MCF 10A (cell line): ENCODE measurements at places on chromosomes 11 and 22. TPM values are rescaled to one million over a fixed set of nuclear protein-coding genes. Genes with fewer than 3 reads are reported as not detected.

DNA sequence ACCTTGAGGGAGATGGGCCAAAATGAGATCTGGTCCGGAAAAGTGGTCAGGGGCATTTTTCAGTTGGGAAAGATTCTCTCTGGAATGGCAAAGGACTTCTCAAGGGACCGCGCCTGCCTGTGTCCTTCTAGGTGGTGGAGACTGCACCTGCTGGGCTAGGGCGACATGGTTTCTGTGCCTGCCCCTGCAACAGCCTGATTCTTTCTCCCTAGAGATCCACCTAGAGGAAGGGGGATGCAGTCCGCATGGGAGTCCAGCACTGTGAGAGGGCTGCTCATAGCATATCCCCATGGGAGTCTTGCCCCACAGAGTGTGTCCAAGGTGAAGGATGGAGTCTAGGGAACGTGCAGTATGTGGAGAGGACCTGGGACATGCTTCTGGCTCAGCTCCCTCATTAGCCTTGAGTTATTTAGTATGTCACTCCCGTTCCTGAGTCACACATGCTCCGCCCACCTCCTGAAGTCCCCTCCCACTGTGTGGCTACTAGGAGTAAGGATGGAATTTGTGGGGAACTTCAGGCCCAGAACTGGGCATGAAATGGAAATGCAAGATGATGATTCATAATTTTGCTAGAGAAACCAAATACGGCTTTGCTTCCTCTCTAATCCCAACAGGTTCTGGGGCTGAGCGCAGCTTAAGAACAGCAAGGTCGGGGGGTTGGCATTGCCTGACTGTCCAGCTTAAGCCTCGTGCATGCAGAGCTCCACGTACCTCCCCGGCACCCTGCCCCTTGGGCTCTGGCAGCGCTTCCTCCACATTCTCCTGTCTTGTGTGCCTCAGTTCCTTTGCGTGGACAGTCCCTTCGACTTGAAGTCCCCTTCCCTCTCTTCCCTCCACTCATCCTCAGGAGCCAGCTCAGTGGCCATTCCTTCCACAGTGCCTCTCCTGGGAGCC, 35.0 kb downstream of the GRIK4 start:
- DNase-seq: peak; percentile 97

DNA sequence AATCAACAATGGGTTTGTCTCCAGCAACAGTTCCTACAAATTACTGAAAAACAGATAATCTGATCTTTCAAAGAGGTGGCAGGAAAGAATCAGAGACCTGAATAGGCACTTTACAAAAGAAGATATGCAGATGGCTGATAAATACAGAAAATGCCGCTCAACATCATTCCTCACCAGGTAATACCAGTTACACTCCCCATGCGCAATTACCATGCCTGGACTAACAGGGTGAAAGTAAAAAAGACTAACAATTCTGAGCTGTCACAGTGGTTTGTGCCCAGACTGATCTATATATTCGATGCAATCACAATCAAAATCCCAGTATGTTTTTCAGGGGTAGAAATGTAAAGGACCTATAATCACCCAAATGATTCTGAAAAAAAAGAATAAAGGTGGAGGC, 10.0 kb downstream of the SNX32 start:
- DNase-seq: no peak

- DNase-seq: no peak
Measured at GRCh38 chr11:2862395-2863275, 22.9 kb downstream of the CDKN1C start.

DNA sequence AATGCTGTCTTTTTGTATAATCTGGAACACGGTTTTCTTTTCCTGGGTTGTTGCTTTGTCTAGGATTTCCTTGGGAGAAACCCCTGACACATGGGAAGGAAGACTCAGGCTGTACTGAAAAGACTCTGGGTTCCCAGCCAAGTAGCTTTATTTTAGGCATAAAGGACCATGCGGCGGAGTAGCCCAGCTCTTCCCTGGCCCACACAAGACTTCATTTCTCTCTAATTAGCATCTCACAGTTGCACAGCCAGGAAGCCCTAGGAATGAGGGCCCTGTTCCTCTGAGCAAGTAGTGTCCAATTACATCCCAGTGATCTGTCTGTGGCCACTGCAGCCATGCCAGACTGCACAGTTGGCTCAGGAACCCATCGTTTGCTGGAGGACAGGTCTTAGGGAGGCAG, 319.5 kb downstream of the TENM4 start:
- DNase-seq: no peak

GRCh38 chr22:35725521-35725920, 7.8 kb downstream of the APOL5 start:
- DNase-seq: no peak

DNA sequence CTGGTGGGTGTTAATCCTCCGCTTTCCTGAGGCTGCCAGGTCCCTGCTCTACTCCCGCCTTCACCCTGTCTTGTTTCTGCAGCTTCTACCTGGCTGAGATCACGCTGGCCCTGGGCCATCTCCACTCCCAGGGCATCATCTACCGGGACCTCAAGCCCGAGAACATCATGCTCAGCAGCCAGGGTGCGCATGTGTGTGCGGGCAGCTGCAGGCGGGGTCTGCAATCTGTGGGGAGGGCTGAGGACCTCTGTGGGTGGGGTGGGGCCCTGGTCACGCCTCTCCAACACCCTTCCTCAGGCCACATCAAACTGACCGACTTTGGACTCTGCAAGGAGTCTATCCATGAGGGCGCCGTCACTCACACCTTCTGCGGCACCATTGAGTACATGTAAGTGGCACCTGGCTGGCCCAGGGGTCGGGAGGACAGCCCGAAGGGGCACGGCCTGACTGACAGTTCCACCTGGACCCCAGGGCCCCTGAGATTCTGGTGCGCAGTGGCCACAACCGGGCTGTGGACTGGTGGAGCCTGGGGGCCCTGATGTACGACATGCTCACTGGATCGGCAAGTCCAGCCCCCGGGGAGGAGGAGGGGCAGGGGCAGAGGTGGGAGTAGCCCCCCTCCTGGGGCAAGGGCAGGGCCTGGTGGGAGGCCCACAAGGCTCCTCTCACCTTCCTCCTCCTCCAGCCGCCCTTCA, 4.5 kb downstream of the RPS6KB2 start:
- no peak for DNase-seq

DNA sequence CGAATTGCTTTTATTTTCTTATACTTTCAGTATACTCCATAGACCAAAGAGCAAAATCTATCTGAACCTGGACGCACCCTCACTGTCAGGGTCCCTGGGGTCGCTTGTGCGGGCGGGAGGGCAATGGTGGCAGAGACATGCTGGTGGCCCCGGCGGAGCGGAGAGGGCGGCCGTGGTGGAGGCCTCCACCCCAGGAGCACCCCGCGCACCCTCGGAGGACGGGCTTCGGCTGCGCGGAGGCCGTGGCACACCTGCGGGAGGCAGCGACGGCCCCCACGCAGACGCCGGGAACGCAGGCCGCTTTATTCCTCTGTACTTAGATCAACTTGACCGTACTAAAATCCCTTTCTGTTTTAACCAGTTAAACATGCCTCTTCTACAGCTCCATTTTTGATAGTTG, 1077.4 kb downstream of the BRD1 start:
- DNase-seq: no peak

DNA sequence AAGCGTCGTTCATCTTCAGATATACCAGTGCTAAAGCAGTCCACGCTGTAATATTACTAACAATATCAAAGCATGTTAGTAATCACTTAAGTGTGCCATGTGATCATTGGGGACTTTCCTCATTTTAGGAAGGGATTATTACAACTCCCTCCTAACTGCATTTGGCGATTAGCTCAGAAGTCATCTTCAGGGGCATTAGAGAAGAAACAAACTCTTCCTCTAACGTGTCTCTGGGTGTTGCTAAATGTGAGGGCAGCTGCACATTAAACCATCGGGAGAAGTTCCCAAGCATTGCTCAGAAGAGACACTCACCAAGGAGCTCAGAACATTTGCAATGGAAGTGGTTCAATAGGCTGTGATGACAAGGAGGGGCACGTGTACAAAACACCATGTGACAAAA, 17.2 kb downstream of the TESMIN start:
- DNase-seq: no peak

DNA sequence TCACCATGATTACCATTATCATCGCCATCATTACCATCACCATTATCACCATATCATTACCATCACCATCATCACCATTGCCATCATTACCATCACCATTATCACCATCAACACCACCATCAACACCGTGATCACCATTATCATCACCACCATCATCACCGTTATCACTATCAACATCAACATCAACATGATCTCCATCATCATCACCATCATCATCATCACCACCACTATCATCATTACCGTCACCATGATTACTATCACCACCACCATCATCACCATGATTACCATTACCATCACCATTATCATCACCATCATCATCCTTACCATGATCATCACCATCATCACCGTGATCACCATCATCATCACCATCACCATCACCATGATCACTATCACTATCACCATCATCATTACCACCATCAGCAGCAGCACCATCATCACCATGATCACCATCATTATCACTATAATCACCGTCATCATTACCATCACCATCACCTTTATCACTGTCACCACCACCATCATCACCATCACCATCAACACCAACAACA, 753.7 kb downstream of the BRD1 start:
- no peak for DNase-seq

DNA sequence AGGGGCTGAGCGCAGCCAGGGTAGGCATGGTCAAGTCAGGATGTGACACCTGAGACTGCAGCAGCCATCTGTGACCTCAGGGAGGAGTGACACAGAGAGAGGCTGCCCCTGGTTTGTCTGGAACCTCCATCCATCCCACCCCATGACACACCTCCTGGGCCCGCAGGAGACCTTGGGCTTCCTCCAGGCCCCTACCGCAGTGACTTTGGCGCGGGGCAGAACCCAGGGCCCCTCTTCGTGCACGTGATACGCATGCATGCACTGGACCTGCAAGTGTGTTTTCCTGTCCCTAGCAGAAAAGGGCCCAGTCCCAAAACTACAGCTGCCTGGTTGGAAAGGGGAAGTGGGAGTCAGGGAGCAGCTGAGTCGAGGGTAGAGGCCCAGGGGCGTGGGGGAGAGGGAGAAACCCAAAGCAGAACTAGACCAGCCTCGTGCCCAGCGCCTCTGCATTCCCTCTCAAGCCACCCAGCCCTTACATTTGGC, 7.9 kb upstream of the CYTH4 start:
- no peak for DNase-seq

GRCh38 chr11:79353706-79354105, 87.1 kb downstream of the TENM4 start:
- DNase-seq: no peak

GRCh38 chr11:16999116-16999515, 15.1 kb downstream of the PLEKHA7 start:
- no peak for DNase-seq

GRCh38 chr11:65744026-65744698, 23.6 kb upstream of the RNASEH2C start:
- peak; percentile 73 for DNase-seq

DNA sequence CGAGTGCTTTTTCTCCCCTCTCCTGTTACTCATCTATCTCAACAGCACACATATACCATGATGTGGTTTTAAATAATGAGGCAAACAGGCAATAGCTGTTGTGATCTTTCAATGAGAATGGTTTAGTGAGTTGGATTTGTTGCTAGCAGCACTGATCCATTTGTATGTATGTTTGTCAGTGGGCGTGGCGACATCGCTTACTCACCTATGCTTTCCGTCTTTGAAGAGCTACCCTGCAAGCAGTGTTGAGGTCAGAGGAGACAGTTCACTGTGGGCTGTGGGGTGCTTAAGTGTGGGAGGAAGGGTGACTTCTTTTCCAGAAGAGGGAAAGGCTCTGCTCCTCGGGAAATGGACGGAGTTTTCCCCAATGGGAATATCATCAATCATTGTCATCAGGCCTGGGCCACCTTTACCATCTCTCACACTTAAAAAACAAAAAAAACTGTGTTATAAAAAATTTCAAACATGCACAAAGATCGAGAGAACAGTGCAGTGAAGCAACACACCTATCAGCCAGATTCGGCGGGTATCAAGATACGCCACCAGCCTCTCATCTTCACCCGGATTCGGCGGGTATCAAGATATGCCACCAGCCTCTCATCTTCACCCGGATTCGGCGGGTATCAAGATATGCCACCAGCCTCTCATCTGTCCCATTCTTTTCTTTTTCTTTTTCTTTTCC, 83.8 kb downstream of the TBC1D22A start:
- peak; percentile 36 for DNase-seq

DNA sequence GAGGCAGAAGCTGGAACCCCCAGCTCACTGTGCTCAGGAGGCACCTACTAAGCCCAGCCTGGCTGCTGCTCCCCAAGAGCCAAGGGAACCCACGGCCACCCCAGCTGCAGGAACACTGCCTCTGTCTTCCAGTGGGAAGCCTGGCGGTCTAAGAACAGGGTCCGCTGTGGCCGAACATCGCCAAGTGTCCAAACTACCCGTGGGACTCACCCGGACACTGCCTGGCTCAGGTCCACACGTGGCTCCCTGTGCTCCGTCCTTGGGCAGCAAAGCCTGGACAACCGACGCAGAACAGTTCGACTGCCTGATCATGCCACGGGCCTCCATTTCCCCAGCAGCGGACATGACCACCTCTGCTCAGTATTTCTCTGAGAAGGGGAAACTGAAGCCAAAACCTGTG, 747.0 kb downstream of the BRD1 start:
- DNase-seq: no peak

GRCh38 chr22:44460287-44460686, 37.7 kb downstream of the RTL6 start:
- no peak for DNase-seq

GRCh38 chr11:131691181-131692041, 321.0 kb downstream of the NTM start:
- DNase-seq: no peak

Gene ACR
- not detected in 2 replicates for total RNA-seq

Gene FIBIN
- 5.0 and 12.5 TPM in 2 replicates for total RNA-seq

Gene KRTAP5-9
- total RNA-seq: not detected in 2 replicates

Gene OR8G5
- not detected in 2 replicates for total RNA-seq

Gene MRPL21
- total RNA-seq: 80.2 and 96.5 TPM in 2 replicates

Gene CENPM
- total RNA-seq: 9.1 and 21.1 TPM in 2 replicates

Gene MPEG1
- total RNA-seq: not detected in 2 replicates

Gene RAB36
- 8.5 and 8.8 TPM in 2 replicates for total RNA-seq

Gene GRM5
- total RNA-seq: not detected in 2 replicates

Gene RFPL2
- not detected in 2 replicates for total RNA-seq

Gene KRTAP5-11
- not detected in 2 replicates for total RNA-seq

Gene TMEM126B
- total RNA-seq: 38.4 and 50.4 TPM in 2 replicates

Gene CLCF1
- total RNA-seq: 5.8 and 7.0 TPM in 2 replicates

Gene VEGFB
- total RNA-seq: 46.0 and 60.3 TPM in 2 replicates
